ENCODE measurements at places on chromosomes 1 and 21.

DNA sequence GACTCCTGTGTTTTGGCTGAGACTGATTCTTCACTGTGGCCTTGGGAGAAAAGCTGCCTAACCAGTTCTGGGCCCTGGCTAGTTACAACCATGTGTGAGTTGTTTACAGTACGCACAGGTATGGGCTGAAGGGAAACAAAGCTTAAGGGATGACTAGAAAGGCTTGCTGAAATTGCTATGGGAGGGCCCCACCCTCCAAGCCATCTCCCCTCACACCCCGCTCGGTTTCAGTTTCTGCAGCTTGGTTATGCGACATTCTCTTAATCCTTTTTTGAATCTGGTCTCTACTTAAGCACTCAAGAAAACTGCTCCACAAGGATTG lies 43.1 kb downstream of the PBX1 start:
- H3K4me3 ChIP-seq, result no peak overlapping the region
- H3K27ac ChIP-seq, result no peak overlapping the region
- no peaks in the 10 kb centered on the region for H3K4me1 ChIP-seq
- H3K27me3 ChIP-seq, result no peaks in the 10 kb centered on the region
- no peak for DNase-seq

- no peak for DNase-seq
- H3K4me1 ChIP-seq, result no peaks in the 10 kb centered on the region
- no peak overlapping the region for H3K27ac ChIP-seq
- H3K27me3 ChIP-seq, result no peaks in the 10 kb centered on the region
- no peaks in the 10 kb centered on the region for H3K36me3 ChIP-seq
Measured at GRCh38 chr1:11174261-11174942, 14.8 kb upstream of the ANGPTL7 start.

DNA sequence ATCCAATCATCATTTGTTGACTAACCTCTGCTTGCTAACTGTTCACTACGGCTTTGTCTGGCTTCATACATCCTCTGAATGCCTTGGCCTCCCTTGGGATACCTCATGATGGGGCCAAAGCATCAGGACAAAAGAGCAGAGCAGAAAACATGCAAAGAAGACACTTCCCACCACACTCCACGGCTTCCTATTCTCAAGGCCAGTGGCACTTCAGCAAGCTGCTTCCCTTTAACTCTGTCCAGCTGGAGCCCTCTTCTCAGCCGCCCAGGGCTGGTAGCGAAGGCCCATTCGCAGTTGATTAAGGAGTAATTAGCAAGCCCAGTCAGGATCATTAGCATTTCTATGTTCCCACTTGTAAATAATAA lies 224.3 kb upstream of the FGGY start:
- H3K4me1 ChIP-seq, result peaks cover 23% of the 10 kb centered on the region
- no peaks in the 10 kb centered on the region for H3K27me3 ChIP-seq
- H3K36me3 ChIP-seq, result peaks cover 11% of the 10 kb centered on the region
- no peak for DNase-seq
- peak overlapping the region; percentile 37 for H3K27ac ChIP-seq

DNA sequence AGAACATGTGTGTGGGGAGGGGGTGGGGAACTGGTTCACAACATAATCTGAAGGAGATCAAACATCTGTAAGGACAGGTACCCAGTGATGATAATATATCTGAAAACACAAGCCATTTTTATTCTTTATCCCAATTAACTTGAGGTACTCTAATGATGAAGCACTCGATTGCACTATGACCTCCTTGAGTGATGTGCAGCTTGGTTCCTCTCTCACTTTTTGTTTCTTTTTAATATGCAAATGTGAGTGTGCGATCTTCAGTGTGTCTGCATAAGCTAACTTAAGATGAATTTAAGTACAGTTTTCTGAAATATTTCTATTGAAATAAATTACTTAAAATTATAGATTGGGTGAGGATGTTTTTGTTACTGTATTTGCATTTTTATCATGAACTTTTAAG lies 50.6 kb upstream of the ANGPTL1 start:
- H3K27me3 ChIP-seq, result peaks cover 6% of the 10 kb centered on the region
- no peaks in the 10 kb centered on the region for H3K36me3 ChIP-seq
- H3K4me1 ChIP-seq, result no peaks in the 10 kb centered on the region
- H3K4me3 ChIP-seq, result no peak overlapping the region
- H3K27ac ChIP-seq, result no peak overlapping the region

- H3K27me3 ChIP-seq, result peaks cover 72% of the 10 kb centered on the region
- H3K36me3 ChIP-seq, result no peaks in the 10 kb centered on the region
- DNase-seq, result no peak
- H3K4me3 ChIP-seq, result no peak overlapping the region
Measured at GRCh38 chr1:34790985-34791384, 1.8 kb upstream of the GJA4 start.

DNA sequence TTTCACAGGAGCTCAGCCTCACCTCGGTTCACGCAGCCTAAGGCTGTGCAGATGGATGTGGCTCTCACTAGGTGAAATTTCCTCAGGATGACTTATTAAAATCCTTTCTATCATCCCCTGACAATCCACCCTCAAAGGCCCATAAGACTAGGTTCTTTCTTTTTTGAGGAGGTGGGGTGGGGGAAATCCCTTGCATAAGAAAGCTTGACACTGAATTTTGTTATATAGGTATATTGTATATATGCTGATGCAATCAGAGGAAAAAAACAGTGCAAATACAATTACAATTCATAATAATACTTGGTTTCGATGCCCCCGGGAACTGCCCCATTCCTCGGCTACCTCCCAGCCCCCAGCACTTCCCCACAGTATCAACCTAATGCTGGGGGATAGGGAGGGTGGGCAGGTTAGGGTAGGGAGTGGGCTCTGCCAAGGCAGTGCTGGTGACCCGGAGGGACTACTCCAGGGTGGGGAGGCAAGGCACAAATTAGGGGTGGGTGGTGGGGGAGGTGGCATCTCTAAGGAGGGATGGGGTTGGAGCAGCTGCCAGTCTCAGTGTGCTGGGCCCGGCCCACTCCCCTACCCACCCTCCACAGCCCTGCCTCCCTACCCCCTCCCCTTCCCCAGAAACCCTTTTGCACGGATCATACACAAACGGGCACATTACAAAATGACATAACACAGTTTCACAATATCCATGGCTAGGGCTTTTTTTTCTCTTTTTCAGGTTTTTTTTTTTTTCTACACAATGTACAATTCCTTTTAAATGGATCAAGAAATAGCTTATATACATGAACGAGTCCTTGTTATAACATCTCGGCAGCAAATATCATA lies 30.9 kb downstream of the SLC27A3 start:
- H3K36me3 ChIP-seq, result peaks cover 52% of the 10 kb centered on the region
- peak overlapping the region; percentile 60 for H3K27ac ChIP-seq
- no peaks in the 10 kb centered on the region for H3K27me3 ChIP-seq
- peaks cover 30% of the 10 kb centered on the region for H3K4me1 ChIP-seq
- no peak for DNase-seq
- no peak overlapping the region for H3K4me3 ChIP-seq

GRCh38 chr21:44000360-44000759 lies 11.7 kb upstream of the TRAPPC10 start:
- H3K27me3 ChIP-seq, result peaks cover 23% of the 10 kb centered on the region
- H3K36me3 ChIP-seq, result no peaks in the 10 kb centered on the region
- H3K4me3 ChIP-seq, result no peak overlapping the region
- no peak overlapping the region for H3K27ac ChIP-seq
- no peak for DNase-seq

DNA sequence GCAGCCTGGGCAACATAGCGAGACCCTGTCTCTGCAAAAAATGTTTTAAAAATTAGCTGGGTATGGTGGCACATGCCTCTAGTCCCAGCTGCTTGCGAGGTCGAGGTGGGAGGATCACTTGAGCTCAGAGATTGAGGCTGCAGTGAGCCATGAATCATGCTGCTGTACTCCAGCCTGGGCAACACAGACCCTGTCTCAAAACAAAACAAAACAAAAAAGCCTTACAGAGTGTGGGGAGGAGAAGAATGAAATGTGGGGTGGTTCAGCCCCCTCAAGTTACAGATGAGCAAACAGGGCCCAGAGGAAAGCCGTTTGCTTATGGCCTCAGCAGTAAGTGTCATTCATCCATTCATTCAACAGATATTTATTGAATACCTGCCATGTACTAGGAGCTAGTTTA lies 40.7 kb downstream of the RPS6KA1 start:
- H3K36me3 ChIP-seq, result peaks cover 76% of the 10 kb centered on the region
- no peak overlapping the region for H3K4me3 ChIP-seq
- H3K4me1 ChIP-seq, result peaks cover 17% of the 10 kb centered on the region
- no peak for DNase-seq
- peak overlapping the region; percentile 32 for H3K27ac ChIP-seq
- no peaks in the 10 kb centered on the region for H3K27me3 ChIP-seq

- DNase-seq, result no peak
- no peaks in the 10 kb centered on the region for H3K4me1 ChIP-seq
- H3K27me3 ChIP-seq, result no peaks in the 10 kb centered on the region
- H3K36me3 ChIP-seq, result no peaks in the 10 kb centered on the region
- H3K4me3 ChIP-seq, result no peak overlapping the region
Measured at GRCh38 chr1:216005916-216006315, 417.3 kb downstream of the USH2A start.

DNA sequence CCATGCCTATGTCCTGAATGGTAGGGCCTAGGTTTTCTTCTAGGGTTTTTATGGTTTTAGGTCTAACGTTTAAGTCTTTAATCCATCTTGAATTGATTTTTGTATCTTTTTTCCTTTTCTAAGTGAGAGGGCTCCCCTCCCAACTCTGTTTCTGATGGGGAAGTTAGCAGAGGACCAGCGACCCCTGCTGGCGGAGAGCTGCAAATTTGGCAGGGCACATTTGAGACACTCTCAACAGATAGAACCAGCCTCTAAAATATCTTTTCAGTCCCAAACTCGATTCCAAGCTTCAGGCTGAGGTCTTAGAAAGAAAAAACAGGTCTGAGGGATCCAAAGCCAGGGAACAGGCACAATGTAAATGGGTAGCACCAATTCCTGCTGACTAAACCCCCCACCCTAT lies 32.5 kb downstream of the LRRC3 start:
- no peak overlapping the region for H3K4me3 ChIP-seq
- peaks cover 2% of the 10 kb centered on the region for H3K4me1 ChIP-seq
- peaks cover 8% of the 10 kb centered on the region for H3K36me3 ChIP-seq
- no peak overlapping the region for H3K27ac ChIP-seq
- peaks cover 5% of the 10 kb centered on the region for H3K27me3 ChIP-seq

DNA sequence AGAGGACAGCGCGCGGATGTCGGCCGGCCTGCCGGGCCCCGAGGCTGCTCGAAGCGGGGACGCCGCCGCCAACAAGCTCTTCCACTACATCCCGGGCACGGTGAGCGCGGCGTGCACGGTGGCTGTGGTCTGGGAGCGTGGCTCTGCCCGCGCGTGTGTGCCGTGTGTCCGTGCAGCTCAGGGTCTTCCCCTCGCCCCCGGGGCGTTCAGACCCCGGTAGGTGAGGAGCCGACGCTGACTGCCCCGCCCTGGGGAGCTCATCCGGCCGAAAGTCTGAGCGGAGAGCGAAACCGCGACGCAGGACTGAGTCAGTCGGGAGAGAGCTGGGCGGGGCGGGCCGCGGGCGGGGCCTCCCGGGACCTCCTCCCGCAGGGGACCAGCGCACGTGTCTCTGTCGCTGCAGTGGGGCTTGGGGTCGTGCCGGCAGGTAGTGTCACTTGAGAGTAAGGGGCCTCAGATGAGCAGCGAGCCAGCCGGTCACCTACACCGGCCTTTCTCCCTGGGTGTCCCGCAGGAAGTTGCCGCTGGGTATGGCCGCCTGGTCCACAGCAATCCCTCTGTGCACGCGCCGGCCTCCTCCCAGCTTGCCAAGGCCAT lies 520 bp downstream of the PLEKHN1 start:
- peaks cover 20% of the 10 kb centered on the region for H3K4me1 ChIP-seq
- peaks cover 14% of the 10 kb centered on the region for H3K36me3 ChIP-seq
- DNase-seq, result peak; percentile 87
- peaks cover 8% of the 10 kb centered on the region for H3K27me3 ChIP-seq
- H3K4me3 ChIP-seq, result peak overlapping the region; percentile 82
- peak overlapping the region; percentile 83 for H3K27ac ChIP-seq

GRCh38 chr1:1221887-1222574 lies 8.1 kb upstream of the TNFRSF4 start:
- H3K36me3 ChIP-seq, result peaks cover 87% of the 10 kb centered on the region
- no peaks in the 10 kb centered on the region for H3K27me3 ChIP-seq
- peaks cover 46% of the 10 kb centered on the region for H3K4me1 ChIP-seq
- H3K27ac ChIP-seq, result peak overlapping the region; percentile 26

DNA sequence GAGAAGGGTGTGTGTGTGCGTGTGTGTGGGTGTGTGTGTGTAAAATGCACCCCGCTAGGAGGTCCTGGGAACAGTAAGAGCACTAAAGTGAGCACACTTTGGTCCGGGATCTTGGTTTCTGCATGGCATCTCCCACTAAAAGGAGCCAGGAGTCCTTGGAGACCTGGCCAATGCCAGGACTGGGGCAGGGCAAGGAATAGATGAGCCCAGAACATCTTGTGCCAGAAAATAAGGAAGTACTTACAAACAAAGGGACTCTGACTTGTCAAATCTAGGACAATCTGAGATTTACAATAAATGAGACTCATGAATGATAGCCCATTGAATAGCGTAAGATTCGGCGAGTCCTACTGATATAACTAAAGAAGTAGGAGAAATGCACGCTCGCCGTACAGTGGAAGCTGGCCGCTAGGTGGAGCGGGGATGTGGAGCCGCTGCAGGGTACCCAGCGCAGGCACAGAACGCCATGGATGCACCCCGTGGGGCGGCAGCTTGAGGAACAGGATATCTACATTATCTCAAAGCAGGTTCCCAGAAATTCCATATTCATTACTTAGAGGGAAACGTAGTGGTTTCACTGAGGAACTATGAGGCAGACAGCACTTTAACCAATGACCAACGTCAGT lies 7.1 kb downstream of the SLC37A1 start:
- DNase-seq, result no peak
- H3K27ac ChIP-seq, result no peak overlapping the region
- H3K27me3 ChIP-seq, result no peaks in the 10 kb centered on the region
- H3K36me3 ChIP-seq, result peaks cover 30% of the 10 kb centered on the region
- no peak overlapping the region for H3K4me3 ChIP-seq
